ENCODE measurements at places on chromosomes 4 and X. TPM values are rescaled to one million over a fixed set of nuclear protein-coding genes. Genes with fewer than 3 reads are reported as not detected.

The NXF2 gene
- not detected for total RNA-seq

DNA sequence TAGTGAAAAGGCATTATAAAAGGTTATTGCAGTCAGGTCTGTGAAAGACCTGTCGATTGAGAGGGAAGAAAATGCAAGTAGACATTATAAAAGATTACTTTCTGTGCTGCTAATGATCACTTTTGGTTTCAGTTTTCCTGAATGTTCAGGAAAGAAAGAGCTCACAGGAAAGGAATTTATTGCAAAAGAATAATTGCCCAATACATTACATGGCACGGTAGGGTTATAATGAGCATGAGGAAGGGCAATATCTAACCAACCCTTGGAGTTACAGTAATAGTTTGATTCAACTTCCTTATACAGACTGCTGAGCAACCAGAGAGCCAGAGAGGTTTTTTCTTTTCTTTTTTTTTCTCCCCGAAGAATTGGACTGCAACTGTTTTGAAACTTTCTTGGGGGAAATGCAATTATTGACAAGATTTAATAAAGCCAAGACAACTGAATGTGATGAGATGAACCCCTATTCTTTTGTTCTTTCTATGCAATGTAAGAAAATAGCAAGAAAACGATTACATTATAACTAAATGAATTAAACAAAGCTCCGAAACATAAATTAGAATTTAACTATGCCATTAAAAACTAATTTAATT lies 247.0 kb downstream of the C4orf33 start:
- DNase-seq = peak; percentile 60

The GAGE12J gene
- not detected for total RNA-seq

The EVC2 gene
- 3.9 TPM for total RNA-seq

- DNase-seq = no peak
These were observed 7.8 kb upstream of the MAP7D3 start for GRCh38 chrX:136258951-136259350.

GRCh38 chr4:169397762-169398161 lies 127.0 kb upstream of the SH3RF1 start:
- peak; percentile 70 for DNase-seq

The NXF2B gene
- total RNA-seq = not detected

The RNF212 gene
- not detected for total RNA-seq

The HGFAC gene
- total RNA-seq = not detected

DNA sequence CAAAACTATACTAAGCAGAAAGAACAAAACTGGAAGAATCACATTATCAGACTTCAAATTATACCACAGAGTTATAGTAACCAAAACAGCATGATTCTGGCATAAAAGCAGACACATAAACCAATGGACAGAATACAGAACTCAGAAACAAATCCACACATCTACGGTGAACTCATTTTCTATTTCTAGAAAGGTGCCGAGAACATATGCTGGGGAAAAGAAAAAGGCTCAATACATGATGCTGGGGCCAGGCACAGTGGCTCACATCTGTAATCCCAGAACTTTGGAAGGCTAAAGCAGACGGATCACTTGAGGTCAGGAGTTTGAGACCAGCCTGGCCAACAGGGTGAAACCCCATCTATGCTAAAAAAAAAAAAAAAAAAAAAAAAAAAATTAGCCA lies 52.7 kb downstream of the ATRX start:
- DNase-seq = no peak

GRCh38 chrX:44828008-44828605 lies 15.7 kb upstream of the DUSP21 start:
- peak; percentile 10 for DNase-seq

DNA sequence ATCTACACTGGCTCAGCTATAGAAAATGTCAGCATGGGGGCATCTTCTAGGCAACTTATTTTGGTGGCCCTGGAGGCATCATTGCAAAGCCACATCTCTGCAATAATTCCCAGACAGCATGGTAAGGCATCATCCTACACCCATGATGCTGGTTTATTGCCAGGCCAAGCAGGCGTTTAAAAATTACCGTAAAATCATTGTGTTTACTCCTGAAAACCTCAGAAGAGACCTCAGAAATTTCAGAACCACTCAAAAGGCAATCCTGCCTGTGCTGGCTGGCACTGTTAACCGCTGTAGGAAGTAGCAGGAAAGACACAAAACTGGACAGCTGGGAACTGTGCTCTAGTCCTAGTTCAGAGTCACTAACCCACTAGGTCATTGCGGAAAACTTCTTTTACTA lies 63.2 kb downstream of the MID1 start:
- DNase-seq = no peak

- no peak for DNase-seq
These were observed 33.5 kb upstream of the REST start for GRCh38 chr4:56874166-56874565.

The ITM2A gene
- total RNA-seq = 233 TPM

DNA sequence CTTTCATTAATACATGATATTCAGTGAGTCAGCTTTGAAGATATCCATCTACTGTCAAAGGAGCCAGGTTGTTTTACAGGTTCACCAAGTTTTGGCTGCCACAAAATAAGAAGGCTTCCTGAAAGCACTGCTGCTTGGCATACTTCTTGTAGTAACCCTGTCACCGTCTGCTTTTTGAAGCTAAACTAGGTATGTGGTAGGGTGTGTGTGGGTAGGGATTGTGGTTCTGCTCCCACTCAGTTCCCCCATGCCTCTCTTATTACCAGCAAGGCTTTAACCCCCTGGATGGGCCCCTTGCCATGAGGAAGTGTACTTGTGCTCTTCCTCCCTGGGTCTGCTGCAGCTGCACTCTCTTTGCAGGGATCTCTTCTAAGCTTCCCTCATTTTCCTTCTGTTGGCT lies 191.2 kb downstream of the BANK1 start:
- DNase-seq = peak; percentile 60

Measured in stomach (tissue), 19 donors.